ENCODE measurements at places on chromosomes 3 and 15.
A peak's percentile ranks its signal among the peaks of the same experiment; 100 is the strongest.

GRCh38 chr15:49877117-49877872, 241.7 kb downstream of the ATP8B4 start:
- DNase-seq, result peak; percentile 11

- no peak for DNase-seq
These were observed 1.3 kb downstream of the ST3GAL6 start for GRCh38 chr3:98764472-98764884.

- no peak for DNase-seq
These were observed 128.4 kb upstream of the RAD18 start for GRCh38 chr3:9091486-9092235.

GRCh38 chr3:156010829-156011228, 109.5 kb upstream of the KCNAB1 start:
- DNase-seq, result peak; percentile 50

- DNase-seq, result no peak
These were observed 104.2 kb downstream of the DGKG start for GRCh38 chr3:186257866-186258265.

DNA sequence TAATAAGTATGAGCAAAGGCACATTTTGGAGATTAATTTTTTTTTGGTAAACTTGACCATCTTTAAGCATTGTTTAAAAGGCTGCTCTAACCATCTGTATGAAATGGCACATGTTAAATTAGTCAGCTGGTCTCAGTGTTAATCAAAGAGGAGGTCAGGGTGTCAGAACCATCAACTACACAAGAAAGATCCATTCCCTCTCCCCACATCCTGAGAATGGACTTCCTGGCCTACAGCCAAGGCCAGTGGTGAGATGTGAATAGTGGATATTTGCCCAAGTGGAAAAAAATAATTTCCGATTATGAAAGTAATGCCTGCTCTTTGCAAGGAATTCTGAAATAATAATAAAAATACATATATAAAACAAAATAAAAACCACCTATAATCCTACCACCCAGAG, 641.7 kb downstream of the NR2F2 start:
- no peak for DNase-seq

Measured in GM23338 (cell line).